ENCODE measurements at places on chromosomes 2 and 18.

- DNase-seq = no peak
Measured at GRCh38 chr2:133774654-133775015, 206.4 kb upstream of the NCKAP5 start.

DNA sequence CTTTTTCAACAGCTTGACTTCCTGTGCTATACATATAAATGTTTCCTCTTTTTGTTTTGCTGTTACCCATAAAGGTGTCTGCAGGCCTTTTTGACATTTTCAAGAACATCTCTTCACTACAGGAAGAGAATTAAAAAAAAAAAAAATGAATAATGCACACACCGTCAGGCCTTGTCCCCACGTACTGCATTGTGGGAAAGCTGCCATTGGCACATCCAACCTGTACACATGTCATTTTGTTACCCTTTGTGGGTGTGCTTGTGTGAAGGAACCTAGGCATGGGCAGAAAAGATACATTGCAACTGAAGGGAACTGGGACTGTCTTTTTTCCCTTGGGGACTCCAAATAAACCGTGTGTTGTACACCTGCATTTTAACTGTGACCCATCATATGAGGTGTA, 16.8 kb upstream of the TMEM37 start:
- DNase-seq = no peak

DNA sequence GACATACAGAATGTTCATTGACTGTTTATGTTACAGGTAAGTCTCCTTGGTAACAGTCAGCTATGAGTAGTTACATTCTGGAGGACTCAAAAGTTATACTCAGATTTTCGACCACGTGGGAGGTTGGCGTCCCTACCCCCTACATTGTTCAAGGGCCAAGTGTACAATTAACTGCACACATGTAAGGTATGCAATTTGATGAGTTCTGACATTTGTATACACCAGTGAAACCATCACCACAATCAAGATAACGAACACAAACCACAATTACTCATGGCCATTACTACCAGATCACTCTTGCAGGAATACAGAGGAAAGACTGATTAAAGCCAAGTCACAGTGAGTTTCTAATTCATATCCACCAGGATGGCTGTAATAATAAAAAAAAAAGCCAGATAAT, 39.6 kb upstream of the LDLRAD4 start:
- DNase-seq = no peak

DNA sequence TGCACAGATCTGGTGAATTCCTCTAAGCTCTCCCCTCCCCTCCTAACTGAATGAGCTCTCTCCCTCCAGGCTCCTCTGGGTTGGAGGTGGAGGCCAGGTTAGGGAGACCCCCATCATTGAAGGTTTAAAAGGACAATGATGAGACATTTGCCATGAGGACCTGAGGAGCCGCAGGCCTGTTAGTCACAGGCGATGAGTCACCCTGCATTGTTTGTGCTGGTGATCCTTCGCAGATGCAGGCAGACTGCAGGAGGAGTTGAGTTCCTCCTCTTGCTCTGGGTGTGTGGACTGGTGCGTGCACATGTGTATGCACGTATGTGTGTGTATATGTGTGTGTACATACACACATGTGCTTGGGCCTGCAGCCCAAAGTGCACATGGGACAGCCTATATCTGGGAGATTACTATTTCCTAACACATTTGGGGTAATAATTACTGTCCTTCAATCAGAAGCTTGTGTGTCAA, 42.0 kb downstream of the MCFD2 start:
- DNase-seq = no peak

- DNase-seq = peak; percentile 52
Measured at GRCh38 chr18:14085770-14086457, 46.3 kb downstream of the ZNF519 start.

DNA sequence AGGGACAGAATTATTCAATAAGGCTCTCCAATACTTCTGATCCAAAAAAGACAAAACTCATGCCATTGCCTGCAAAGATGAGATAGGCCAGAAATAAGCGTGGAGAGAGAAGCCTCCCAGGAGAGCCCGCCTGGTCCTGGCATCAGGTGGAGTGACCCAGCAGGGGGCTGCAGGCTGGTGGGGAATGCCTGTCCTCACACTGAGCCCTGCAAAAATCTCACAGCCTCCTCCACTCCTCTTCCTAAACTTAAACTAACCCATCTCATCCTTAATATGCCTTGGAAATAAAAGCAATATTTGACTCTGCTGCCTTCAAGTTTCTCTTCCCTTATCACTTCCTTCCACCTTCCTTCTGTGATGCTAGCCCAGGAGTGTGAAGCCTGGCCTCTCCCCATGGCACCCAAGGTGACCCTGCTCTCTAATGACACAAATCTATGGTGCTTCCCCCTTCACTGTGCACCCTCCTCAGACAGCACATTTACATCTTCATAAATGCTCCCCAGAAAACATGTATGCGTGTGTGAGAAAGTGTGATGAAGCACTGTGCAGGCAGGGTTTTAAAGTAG, 218.4 kb downstream of the ANAPC1 start:
- no peak for DNase-seq

GRCh38 chr2:100289020-100289419, 33.3 kb downstream of the LONRF2 start:
- DNase-seq = no peak

DNA sequence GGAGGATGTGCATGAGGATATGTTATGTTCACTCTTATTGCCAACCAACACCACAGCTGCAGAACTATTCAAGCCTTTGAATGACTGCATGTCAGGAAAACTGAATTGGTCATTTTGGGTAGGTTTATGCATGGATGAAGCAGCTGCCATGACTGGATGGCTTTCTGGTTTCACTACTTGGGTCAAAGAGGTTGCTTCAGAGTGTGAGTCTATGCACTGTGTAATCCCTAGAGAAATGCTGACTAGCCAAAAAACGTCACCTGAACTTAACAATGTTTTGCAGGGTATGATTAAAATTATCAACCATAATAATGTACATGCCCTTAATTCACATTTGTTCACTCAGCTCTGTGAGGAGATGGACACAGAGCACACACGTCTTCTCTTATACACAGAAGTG, 206.7 kb upstream of the RBBP8 start:
- DNase-seq = no peak
